ENCODE measurements at places on chromosomes 3 and 15. TPM values are rescaled to one million over a fixed set of nuclear protein-coding genes. Genes with fewer than 3 reads are reported as not detected.
A peak's percentile ranks its signal among the peaks of the same experiment; 100 is the strongest.

DNA sequence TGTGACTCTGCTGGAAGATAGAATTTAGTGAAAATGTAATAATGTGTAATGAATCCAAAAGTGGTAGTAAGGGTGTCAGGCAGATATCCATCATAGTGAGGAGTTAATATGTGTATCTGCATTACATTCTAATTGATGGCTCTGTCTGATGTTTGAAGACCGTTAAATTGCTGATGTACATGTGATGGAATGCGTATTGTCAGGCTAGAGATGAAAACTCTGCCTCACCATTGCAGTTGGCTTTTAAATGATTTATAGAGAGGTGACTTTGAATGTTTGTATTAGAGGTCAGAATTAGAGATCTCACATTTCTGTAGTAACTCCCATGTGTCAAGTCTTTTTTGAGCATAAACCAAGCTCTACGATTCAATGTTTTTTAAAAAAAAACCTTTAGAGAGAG lies 234.6 kb downstream of the NAALADL2 start:
- H3K27me3 ChIP-seq = no peaks in the 10 kb centered on the region
- H3K27ac ChIP-seq = no peak overlapping the region
- DNase-seq = no peak
- H3K4me1 ChIP-seq = no peaks in the 10 kb centered on the region
- no peak overlapping the region for H3K4me3 ChIP-seq
- H3K36me3 ChIP-seq = no peaks in the 10 kb centered on the region

SQOR gene
- 37.1 TPM for total RNA-seq

DNA sequence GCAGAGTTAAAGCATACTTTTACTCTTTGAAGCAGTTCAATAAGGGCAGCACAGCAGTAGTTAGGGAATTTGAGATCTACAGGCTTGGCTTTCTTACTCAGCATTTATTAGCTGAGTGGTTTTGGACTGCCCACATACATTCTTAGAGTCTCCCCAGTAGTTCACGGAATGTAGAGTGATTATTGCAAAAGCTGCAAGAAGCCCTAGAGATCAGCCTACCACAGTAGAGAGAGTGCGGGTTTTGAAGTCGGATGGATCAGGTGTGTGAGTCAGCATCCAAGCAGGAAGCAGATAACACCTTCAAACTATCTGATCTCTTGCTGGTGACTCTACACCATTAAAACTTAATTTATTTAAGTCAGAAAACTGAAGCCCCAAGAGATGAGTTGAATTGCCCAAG lies 171.9 kb downstream of the SYNPR start:
- no peaks in the 10 kb centered on the region for H3K4me1 ChIP-seq
- no peak overlapping the region for H3K4me3 ChIP-seq
- no peaks in the 10 kb centered on the region for H3K36me3 ChIP-seq
- no peak for DNase-seq

C3orf22 gene
- not detected for total RNA-seq

DNA sequence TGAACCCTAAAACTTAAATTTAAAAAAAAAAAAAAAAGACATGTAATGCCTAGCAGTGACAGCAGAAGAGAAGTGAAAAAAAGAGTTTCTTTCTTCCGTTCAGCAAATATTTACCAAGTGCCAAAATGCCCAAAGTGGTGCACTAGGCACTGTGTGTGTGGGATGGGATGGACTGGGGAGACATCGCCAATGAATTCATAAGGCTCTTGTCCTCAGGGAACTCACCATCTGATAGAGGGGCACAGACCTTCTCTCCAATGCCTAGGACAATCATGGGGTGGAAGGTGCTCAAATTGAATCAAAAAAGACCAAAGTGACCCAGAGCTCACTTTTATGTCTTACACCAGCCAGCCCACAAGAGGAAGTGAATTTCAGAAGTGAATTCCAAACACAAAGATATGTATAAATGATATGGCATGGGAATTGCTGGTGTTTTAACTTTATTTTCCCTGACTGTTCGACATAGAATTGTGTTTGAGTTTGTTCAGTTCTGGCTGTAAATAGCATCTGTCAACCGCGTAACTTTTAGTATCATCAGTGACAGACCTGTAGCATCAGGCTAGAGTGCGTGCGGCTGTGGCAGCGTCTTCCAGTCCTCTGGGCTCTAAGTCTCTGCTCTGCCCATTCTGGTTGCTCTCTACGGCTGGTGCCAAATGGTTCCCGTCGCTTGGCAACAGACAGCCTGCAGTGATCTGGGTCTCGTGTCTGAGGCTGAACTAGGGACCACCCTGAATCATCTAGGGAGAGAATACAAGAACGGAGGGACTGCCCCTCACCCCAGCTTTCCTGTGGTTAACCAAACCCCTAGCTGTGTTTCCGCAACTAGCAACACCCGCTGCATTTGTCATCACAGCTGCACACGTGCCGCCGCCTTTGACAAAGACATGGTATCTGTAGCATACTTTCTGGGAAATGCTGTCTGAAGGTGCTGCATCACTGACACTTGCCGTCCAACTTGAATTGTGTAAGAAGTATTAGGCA lies 154.0 kb upstream of the THBS1 start:
- no peak overlapping the region for H3K27ac ChIP-seq
- H3K27me3 ChIP-seq = no peaks in the 10 kb centered on the region
- H3K36me3 ChIP-seq = no peaks in the 10 kb centered on the region
- no peaks in the 10 kb centered on the region for H3K4me1 ChIP-seq

- H3K36me3 ChIP-seq = no peaks in the 10 kb centered on the region
- no peak overlapping the region for H3K27ac ChIP-seq
- H3K4me3 ChIP-seq = no peak overlapping the region
- H3K27me3 ChIP-seq = no peaks in the 10 kb centered on the region
Measured at GRCh38 chr3:122305818-122306621, 19.0 kb upstream of the CSTA start.

- H3K4me3 ChIP-seq = no peak overlapping the region
- H3K27me3 ChIP-seq = no peaks in the 10 kb centered on the region
- no peak overlapping the region for H3K27ac ChIP-seq
- no peaks in the 10 kb centered on the region for H3K4me1 ChIP-seq
- DNase-seq = no peak
- H3K36me3 ChIP-seq = no peaks in the 10 kb centered on the region
Measured at GRCh38 chr15:86865920-86866319, 786.2 kb downstream of the AGBL1 start.

- H3K27ac ChIP-seq = no peak overlapping the region
- H3K36me3 ChIP-seq = no peaks in the 10 kb centered on the region
- H3K27me3 ChIP-seq = no peaks in the 10 kb centered on the region
- no peak overlapping the region for H3K4me3 ChIP-seq
- H3K4me1 ChIP-seq = peaks cover 6% of the 10 kb centered on the region
- no peak for DNase-seq
Measured at GRCh38 chr15:99719096-99719541, 14.1 kb downstream of the LYSMD4 start.

SPINK8 gene
- total RNA-seq = not detected

DNA sequence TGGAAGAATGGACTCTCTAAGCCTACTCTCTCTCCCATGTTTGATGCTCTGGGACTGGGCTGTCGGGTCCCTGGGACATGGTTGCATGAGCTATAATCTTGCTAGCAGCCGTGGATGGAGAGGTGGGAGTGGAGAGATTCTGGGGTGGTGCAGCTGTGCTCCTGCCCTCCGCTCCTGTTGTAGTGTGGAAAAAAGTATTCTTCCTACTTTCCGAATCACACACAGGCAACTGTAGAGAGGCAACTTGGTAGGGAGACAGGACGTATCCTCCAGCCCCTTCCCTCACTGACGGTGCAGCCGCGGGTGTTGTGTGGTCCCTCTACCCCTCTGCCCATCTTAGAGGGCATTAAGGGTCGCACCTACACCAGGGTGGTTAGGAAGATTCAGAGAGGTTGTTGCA lies 281.4 kb upstream of the TLE3 start:
- H3K27me3 ChIP-seq = no peaks in the 10 kb centered on the region
- no peaks in the 10 kb centered on the region for H3K36me3 ChIP-seq
- no peak overlapping the region for H3K27ac ChIP-seq

GRCh38 chr15:35126236-35126635 lies 41.1 kb upstream of the NANOGP8 start:
- no peaks in the 10 kb centered on the region for H3K36me3 ChIP-seq
- no peaks in the 10 kb centered on the region for H3K27me3 ChIP-seq
- no peak for DNase-seq
- H3K4me1 ChIP-seq = no peaks in the 10 kb centered on the region
- H3K4me3 ChIP-seq = no peak overlapping the region

VEPH1 gene
- total RNA-seq = not detected

PIGX gene
- 26.4 TPM for total RNA-seq

GRCh38 chr3:153903430-153903829 lies 217.8 kb upstream of the ARHGEF26 start:
- no peaks in the 10 kb centered on the region for H3K27me3 ChIP-seq
- no peak for DNase-seq
- H3K4me3 ChIP-seq = no peak overlapping the region
- no peaks in the 10 kb centered on the region for H3K4me1 ChIP-seq
- H3K27ac ChIP-seq = no peak overlapping the region
- no peaks in the 10 kb centered on the region for H3K36me3 ChIP-seq

ZCWPW2 gene
- not detected for total RNA-seq

GRCh38 chr3:93931597-93932229 lies 42.0 kb downstream of the PROS1 start:
- H3K27me3 ChIP-seq = no peaks in the 10 kb centered on the region
- H3K4me1 ChIP-seq = no peaks in the 10 kb centered on the region
- H3K27ac ChIP-seq = no peak overlapping the region
- H3K36me3 ChIP-seq = no peaks in the 10 kb centered on the region
- H3K4me3 ChIP-seq = no peak overlapping the region
- no peak for DNase-seq

GRCh38 chr3:48047841-48048464 lies 31.7 kb upstream of the MAP4 start:
- no peak overlapping the region for H3K4me3 ChIP-seq
- no peaks in the 10 kb centered on the region for H3K36me3 ChIP-seq
- no peaks in the 10 kb centered on the region for H3K4me1 ChIP-seq
- no peak overlapping the region for H3K27ac ChIP-seq

GRCh38 chr3:198113206-198114053 lies 153.4 kb downstream of the LMLN start:
- H3K4me1 ChIP-seq = no peaks in the 10 kb centered on the region
- no peaks in the 10 kb centered on the region for H3K36me3 ChIP-seq
- peaks cover 51% of the 10 kb centered on the region for H3K27me3 ChIP-seq

GRCh38 chr3:142888481-142889211 lies at the start of gene PCOLCE2:
TSS of gene PCOLCE2 (minus strand) at chr3:142889083. CDS start at chr3:142888896, 187 bp downstream.
- no peak within 1 kb of the TSS for H3K27ac ChIP-seq
- no peaks in the 10 kb centered on the region for H3K36me3 ChIP-seq
- H3K4me1 ChIP-seq = no peaks in the 10 kb centered on the region
- H3K27me3 ChIP-seq = no peaks in the 10 kb centered on the region

SRGAP3 gene
- total RNA-seq = 2.4 TPM

P2RY1 gene
- 7.9 TPM for total RNA-seq

GRM7 gene
- 0.82 TPM for total RNA-seq

DNA sequence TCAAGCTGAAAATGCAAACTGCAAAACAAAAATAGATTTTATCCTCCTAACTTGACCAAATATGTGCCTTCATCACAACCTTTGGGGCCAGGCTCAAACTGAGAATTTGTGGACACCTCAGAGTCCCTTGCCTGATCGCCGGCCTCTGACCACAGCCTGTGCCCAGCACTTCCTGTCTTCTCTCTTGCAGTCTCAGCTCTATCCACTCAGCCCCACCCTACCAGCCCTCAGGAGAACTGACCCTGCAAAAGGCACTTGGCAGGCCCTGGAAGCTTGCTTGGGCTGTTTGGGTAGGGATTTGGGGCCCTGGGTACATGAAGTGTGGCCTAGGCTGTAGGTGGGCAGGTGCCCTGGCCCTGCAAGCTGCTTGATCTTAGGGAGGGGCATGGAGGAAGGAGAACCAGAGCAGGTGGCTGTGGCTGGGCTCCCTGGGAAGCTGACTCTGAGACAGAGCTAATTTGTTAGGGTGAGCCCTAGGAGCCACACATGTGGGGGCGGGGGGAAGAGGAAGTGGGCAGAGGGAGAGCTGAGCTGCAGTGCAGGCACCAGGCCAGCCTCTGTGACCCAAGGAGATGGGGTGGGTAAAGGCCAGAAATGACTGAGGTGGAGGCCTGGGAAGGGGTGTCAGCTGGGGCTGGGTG lies 8.6 kb downstream of the CLEC3B start:
- peak; percentile 35 for DNase-seq
- peak overlapping the region; percentile 60 for H3K27ac ChIP-seq
- H3K4me1 ChIP-seq = no peaks in the 10 kb centered on the region
- no peaks in the 10 kb centered on the region for H3K27me3 ChIP-seq
- no peak overlapping the region for H3K4me3 ChIP-seq
- H3K36me3 ChIP-seq = no peaks in the 10 kb centered on the region

- no peak overlapping the region for H3K27ac ChIP-seq
- H3K36me3 ChIP-seq = no peaks in the 10 kb centered on the region
- H3K27me3 ChIP-seq = no peaks in the 10 kb centered on the region
- H3K4me3 ChIP-seq = no peak overlapping the region
- no peaks in the 10 kb centered on the region for H3K4me1 ChIP-seq
- no peak for DNase-seq
Measured at GRCh38 chr3:88641033-88641604, 466.3 kb upstream of the EPHA3 start.

DNA sequence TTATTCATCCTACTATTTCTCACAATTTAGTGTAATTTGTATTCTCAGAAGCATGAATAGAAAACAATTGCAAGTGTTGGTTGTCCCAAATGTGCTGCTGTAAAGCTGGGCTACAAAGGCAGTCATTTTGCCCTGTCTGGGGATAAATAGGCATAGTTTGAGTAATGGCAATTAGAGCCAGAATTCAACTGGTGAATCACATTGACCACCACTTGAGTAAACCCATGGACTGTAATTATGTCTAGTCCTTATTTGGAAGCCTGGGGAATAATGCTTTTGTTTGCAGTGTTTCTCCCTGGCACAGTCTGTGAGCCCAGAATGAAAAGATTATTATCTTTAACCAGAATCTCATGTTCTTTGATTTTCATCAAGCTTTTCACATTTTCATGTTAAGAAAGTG lies 30.5 kb upstream of the CHL1 start:
- H3K27me3 ChIP-seq = no peaks in the 10 kb centered on the region
- no peak overlapping the region for H3K27ac ChIP-seq
- no peaks in the 10 kb centered on the region for H3K4me1 ChIP-seq
- DNase-seq = no peak
- H3K36me3 ChIP-seq = no peaks in the 10 kb centered on the region
- no peak overlapping the region for H3K4me3 ChIP-seq

- H3K27ac ChIP-seq = no peak overlapping the region
- H3K4me3 ChIP-seq = no peak overlapping the region
- no peaks in the 10 kb centered on the region for H3K4me1 ChIP-seq
Measured at GRCh38 chr3:132898141-132898540, 140.1 kb upstream of the TMEM108 start.

- H3K27me3 ChIP-seq = no peaks in the 10 kb centered on the region
- H3K36me3 ChIP-seq = no peaks in the 10 kb centered on the region
- DNase-seq = no peak
- H3K4me3 ChIP-seq = no peak overlapping the region
Measured at GRCh38 chr3:13656584-13657301, 107.8 kb downstream of the FBLN2 start.

DNA sequence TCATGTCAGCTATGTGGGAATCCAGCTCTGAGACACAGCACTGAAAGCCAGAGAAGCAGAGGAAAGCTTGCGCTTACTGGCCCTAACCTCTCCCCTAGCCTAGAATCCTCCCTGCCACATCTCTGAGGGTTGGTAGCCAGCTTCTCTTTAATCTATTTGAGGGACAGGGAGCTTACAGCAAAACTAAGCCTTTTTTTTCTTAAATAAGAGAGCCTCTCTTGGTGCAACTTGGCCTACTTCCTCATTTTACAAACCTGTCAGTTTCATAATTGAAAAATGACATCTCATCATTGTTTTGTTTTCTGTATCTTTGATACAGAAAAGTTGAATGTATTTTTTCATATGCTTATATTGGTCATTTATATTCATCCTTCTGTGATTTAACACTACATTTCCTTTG lies 193.9 kb downstream of the ZNF621 start:
- H3K27me3 ChIP-seq = no peaks in the 10 kb centered on the region
- H3K27ac ChIP-seq = no peak overlapping the region
- no peaks in the 10 kb centered on the region for H3K4me1 ChIP-seq
- DNase-seq = no peak
- no peaks in the 10 kb centered on the region for H3K36me3 ChIP-seq

GOLGA8G gene
- total RNA-seq = not detected

MEGF11 gene
- total RNA-seq = 0.76 TPM
